ENCODE measurements at places on chromosomes 13 and 19.

- no peak for DNase-seq
Observed at GRCh38 chr13:28047757-28048388, 52.5 kb downstream of the FLT3 start.

DNA sequence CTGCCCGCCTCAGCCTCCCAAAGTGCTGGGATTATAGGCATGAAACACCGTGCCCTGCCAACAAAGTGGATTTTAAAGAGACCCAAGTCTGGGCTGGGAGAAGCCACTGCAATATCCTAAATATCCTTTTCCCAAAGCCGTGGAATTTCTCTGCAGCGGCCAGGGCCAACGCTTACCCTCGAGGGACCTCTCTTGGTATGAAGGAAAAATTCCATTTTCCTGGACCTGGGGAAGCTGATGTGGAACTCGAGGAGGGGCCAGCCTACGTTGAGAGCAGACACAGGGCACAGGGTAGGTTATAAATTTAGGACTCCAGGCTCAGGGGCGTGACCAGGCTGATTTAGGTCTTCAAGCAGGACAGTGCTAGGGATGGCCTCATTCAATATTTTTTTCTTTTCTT lies 17.7 kb upstream of the UPF1 start:
- no peak for DNase-seq

DNA sequence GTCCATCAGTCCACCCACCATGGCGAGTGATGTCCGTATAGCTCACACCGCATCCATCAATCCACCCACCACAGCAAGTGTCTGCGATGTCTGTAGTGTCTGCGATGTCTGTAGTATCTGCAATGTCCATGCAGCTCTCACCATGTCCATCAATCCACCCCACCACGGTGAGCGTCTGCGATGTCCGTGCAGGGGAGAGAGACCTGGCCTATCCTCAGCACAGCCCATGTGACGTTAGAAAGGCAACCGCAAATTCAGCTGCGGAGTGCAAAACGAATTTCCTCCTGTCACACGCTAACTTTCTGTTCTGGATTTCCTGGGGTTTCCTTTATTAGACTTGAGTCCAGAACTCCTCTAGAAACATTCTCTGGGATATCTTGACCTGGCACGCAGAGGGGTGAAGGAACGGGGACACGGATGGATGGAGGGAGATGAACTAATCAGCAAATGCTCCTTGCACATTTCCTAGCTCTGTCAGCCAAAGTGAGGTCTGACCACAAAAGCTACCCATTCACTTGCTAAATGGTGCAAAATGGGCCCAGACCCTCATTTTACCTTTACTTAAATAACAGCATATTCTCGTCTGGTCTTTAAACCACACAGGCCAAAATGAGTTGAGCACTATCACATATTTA lies 18.3 kb downstream of the RASA3 start:
- no peak for DNase-seq

DNA sequence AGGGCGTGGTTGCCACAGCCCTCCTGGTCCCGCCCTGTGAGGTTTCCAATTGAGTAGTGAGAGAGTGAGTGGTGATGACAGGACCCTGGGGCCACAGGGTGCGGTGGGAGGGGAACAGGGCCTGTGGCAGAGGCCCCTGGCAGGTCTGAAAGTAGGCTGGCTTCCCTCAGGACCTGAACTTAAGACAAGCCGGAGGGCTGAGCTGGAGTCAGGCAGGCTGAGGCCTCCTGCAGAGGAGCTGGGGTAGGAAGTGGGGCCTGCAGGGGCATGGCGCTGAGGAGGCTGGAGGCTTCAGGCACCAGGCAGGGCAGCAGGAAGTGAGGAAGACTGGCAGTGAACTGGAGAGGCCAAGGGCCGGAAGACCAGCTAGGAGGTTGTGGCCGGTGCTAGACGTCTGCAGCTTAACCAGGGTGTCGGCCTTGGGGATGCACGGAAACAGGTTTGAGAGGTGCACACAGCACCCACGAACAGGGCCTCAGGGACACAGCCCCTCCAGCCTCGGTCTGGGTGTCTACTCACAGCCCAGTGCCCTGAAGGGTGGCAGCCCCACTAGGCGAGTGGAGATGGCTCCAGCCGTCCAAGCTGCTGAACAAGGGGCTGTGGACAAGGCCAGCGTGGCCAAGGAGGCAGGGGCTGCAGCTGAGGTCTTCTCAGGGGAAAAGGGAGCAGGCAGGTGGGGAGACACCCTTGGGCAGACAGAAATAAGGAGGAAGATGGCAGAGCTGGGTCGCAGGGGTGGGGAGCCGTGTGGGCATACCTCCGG lies 17.8 kb downstream of the POP4 start:
- no peak for DNase-seq

- DNase-seq: no peak
Observed at GRCh38 chr19:50836543-50837195, 3.3 kb upstream of the KLK15 start.

GRCh38 chr19:13234518-13234917 lies 84.3 kb downstream of the IER2 start:
- DNase-seq: peak; percentile 74

DNA sequence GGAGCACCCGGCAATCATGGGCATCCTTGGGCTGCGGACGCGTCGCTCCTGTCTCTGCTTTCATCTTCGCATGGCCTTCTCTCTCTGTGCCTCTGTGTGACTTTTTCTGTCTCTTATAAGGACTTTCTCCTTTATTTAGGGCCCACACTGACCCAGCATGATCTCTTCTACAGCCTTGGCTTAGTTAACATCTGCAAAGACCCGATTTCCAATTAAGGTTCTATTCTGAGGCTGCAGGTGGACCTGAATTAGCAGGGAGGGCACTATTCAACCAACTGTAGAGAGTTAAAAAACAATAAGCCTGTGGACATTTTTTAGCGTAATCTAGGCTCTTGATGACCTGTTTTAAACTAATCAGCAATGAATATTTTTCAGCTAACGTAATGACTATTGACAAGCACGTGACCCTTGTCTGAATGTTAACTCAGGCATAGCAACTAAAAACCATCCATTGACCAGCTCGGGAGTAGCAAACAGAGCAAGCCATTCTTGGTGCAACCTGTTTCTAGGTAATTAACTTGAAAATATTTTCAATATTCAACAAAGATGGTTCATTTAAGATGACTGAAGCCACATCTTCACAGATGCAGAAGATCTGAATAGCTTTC lies 15.2 kb downstream of the F10 start:
- DNase-seq: no peak

- DNase-seq: peak; percentile 26
Observed at GRCh38 chr13:19860884-19861655, 2.4 kb downstream of the ZMYM5 start.

DNA sequence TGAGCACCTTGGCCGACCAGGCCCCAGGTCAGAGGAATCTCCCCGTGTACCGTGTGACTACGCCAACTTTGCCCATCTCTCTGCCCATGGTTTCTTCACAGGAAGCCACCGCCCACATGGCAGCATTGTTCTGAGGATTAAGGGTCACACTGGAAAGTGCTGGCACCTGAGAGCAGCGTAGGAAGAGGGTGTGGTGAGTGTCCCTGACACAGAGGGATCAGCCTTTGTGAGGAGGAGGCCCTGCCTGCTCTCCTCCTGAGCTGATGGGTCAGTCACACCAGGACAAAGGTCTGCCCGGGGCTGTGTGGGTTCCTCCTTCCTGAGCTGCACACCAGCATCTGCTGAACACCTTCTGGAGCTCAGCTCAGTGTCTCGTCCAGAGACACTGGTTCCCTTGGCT lies 32.2 kb upstream of the SLC15A1 start:
- DNase-seq: no peak

GRCh38 chr13:112638919-112639318 lies 50.9 kb upstream of the ATP11A start:
- no peak for DNase-seq

Data from HAP-1 (cell line).